ENCODE measurements at places on chromosomes 6 and 20.

DNA sequence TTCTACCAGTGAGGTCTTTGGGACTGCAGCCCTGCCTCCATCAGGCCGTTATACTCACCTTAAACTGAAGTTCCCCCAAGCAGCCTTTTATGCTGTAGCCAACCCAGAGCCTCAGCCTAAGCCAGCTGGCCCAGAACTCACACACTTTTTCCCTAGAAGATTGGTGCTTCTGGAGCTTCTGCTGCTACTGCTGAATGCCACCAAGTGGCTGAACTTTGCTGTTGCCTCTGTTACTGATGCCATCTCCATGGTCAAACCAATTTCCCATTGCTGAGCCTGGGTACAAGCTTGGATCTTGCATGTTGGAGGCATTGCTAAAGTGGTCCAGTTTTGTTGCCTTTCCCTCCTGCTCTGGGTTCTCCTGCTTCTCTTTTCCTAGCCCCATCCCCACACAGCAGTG lies 15.0 kb upstream of the TBX18 start:
- no peak for DNase-seq

DNA sequence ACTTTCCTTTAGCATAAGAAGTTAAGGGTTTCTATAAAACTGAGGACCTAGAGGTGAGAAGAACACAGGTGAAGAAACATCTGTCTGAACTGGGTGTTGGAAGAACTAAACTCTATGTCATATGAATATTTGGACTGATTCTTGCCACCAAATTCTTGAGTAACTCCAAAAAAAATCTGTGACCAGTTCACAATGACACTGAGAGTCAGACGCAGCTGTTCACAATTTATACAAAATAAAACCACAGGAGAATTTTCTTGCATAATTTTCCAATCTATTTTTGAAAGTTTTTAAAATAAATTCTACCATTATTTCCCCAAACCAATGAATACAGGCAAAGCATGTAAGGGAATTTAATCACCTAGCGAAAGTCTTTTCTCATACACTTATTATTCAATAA lies 148.1 kb upstream of the TCF21 start:
- DNase-seq = no peak

DNA sequence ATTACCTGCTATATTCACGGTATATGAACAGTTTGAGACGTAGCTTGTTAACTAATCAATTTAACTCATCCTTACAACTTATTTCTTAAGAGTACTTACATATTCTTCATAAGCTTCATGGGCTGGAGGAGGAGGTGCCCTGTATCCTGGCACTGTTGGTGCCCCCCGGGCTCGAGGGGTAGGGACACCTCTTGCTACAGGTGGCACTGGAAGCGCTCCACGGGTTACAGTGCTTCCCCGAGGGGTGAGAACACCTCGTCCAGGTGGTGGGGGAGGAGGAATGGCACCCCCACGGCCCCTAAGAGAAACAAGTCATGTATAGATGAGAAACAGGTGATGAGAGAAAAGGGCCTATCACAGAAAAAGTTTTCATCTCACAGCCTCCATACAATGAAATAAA lies 391.5 kb downstream of the KHDRBS2 start:
- no peak for DNase-seq

GRCh38 chr6:56850626-56851025 lies 104.3 kb upstream of the BEND6 start:
- DNase-seq = no peak

GRCh38 chr6:79861023-79861422 lies 86.3 kb downstream of the ELOVL4 start:
- no peak for DNase-seq

DNA sequence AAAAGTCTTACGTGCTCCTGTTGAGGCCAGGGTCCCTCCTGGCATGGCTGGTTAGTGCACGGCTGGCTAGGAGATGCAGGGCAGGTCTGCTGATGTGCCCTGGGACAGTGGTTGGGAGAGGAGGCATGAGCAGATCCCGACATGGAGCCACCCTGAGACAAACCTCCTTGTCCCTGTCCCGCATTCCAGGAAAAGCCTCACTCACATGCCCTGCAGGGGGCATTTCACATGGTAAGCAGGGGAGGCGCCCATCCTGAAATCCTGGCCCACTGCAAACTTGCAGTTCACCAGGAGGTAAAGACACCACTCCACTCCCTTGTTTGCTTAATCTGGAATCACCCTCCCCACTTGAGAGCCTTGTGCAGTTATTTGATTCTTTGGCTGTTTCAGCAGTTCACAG lies 116.7 kb upstream of the SLC24A3 start:
- no peak for DNase-seq

GRCh38 chr6:87357479-87358196 lies 13.0 kb downstream of the C6orf163 start:
- DNase-seq = no peak

DNA sequence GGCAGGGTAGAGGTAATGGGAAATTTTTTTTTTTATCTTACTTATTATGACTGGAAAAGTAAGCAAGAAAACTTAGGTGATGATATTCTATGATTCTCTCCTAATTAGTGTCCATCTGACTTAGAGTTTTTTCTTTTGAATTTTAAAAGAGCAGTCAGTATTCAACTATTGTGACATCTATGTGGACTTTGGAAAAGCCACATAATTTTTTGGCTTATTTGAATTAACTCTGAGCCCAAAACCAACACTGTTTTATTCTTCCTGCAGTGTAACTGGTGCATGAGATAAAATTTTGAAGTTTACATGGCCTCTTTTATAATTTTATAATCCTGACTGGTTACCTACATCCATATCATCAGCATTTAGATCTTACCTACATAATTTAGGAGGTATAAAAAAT lies 619.7 kb downstream of the EPM2A start:
- DNase-seq = no peak

GRCh38 chr6:7725849-7726415 lies at the start of gene BMP6:
TSS of gene BMP6 (plus strand) at chr6:7726099. CDS start at chr6:7726956, 857 bp downstream.
- DNase-seq = peak; percentile 70

- DNase-seq = no peak
Measured at GRCh38 chr6:39208223-39208739, 21.0 kb downstream of the KCNK5 start.

DNA sequence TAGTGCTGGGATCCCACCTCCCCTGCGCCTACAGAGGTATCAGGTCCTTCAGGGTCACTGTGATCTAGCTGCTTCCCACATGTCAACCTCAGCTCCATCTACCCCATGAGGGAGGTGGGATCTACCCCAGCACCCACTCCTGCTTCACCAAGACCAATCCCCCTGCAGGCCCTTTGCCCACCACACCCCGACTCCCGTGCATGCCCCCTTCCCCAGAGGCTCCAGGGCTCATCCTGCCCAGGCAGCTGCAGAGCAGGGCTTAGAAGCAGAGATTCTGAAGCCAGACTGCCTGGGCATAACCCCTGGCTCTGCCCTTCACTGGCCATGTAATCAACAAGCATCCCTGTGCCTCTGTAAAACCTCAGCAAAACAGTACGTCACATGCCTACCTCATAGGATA lies 17.5 kb downstream of the COL11A2 start:
- DNase-seq = no peak

- no peak for DNase-seq
Measured at GRCh38 chr20:13739731-13740649, 44.7 kb downstream of the ESF1 start.

DNA sequence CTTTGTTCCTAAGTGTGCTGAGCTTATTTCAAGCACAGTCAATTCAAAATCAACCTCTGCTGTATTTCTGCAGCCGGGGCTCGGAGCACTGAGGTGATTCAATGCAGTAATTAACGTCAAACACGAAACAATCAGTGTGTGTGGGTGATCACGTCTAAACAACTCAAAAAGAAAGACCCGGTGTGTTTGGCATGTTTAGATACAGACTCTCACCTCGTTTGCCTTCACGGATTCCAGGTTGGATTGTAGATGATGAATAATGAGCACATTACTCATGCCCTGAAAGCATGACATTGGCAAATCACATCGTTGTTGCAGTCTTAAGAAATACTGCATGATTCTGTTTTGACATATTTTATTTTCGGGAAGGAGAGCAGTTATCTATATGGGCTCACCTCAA lies 231.0 kb downstream of the QKI start:
- no peak for DNase-seq

DNA sequence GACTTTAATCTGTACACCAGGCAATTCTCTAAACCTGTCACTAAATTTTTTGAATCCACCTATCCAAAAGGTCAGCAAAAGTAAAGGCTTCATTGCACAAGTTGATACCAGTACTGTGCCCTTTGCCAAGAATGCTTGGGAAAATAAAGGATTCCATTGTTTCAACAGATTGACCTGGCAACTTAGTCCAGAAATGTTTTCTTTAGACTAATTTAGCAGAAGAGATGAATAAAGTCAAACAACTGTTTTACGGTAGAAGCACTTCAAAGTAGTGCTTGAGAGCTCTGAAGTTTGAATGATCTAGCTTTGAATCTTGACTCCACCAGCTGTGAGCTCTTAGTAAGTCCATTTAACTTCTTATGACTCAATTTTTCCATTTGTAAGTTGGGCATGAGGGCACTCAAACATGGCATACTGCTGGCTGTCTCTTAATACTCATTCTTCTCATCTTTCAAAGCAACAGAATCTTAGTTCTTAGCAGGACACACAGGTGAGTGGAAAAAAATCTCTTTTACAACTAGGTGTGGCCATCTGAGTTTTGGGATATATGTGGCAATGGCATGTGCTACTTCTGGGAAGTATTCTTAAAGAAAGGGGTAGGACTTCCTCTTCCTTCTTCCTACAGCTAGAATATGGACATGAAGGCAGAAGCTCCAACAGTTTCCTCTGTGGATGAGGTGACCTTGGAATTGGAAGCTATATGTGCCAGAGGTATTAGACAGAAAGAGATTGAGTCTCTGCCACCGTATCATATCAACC lies 55.9 kb upstream of the LOC128125822 start:
- DNase-seq = no peak

DNA sequence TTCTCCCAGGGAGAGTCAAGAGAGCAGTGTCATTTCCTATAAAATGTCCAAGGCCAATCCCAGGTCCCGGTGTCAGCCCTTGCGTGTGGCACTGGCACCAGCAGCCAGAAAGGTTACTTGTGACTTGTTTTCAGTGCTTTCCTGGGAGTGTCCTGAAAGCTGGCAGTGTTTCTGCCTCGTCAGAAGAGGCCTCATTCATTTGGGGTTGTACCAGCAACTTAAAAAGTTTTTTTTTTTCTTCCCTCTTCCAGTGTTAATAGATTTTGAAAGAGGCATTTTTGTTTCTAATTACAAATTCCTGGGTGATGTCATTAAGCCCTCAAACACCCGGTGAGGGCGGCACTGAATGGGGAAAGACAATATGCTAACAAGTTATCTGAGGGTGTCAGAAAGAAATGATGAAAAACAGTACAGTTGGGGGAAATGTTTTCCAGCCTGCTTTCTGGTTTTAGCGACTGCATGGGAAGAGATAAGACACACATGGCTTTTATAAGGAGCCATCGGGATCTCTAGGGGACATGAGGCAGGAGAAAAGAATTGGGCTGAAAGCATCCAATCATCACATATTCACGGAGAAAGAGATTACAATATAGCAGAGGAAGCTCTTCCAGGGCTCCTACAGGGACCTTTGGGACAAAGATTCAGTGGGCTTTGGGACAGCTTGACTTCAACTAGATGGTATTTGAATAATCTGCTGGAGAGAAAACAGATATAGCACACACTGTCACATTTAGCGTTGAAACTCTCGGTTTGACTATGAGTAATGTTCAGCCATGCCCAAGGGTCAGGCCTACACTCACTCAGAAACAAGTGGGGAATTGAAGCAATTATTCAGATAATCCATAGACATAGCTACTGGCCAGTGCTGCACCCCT lies 153.0 kb downstream of the BCAS1 start:
- peak; percentile 52 for DNase-seq

- no peak for DNase-seq
Measured at GRCh38 chr6:101937108-101937507, 543.6 kb downstream of the GRIK2 start.

GRCh38 chr6:24391208-24391607 lies 11.5 kb upstream of the MRS2 start:
- DNase-seq = no peak

- DNase-seq = no peak
Measured at GRCh38 chr20:21456207-21456606, 57.7 kb downstream of the NKX2-2 start.

GRCh38 chr6:89559487-89559886 lies 79.1 kb downstream of the LYRM2 start:
- no peak for DNase-seq

GRCh38 chr6:6734479-6735465 lies 146.3 kb downstream of the LY86 start:
- DNase-seq = no peak

DNA sequence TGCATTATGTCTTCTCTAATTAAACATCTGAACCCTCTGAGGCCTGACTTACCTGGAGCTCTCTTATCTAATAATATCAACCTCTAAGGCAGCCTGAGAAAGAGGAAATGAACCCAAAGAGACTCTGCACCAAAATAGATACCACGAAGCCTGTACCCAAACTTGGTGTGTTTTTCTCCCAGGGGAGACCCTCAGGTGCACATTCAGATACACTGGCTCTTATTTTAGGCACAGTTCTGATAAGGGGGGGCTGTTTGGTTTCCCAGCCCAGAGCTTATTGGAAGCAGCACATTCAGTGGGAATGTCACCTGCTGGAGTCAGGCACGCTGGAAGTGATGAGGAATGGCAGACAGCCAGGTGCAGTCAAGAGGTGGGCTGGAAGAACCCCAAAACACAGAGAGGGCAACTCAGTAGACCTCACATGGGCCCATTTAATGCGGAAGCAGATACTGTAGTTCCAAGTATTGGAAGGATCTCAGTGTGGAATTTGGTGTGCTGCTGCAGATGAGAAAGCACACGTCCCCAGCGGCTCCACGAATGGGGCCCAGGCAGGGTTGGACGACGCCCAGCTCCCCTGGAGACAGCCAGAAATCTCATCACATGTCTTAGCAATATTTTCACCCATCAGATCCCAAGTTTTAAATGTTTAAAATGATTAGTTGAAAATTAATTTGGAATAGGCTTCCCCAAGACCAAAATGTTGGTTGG lies 9.7 kb upstream of the CCR6 start:
- no peak for DNase-seq

GRCh38 chr6:107740496-107741190 lies 83.5 kb downstream of the SCML4 start:
- DNase-seq = no peak

All from gastrocnemius medialis (tissue), 4 donors.